ENCODE measurements at places on chromosomes 11 and 22. TPM values are rescaled to one million over a fixed set of nuclear protein-coding genes. Genes with fewer than 3 reads are reported as not detected.

Gene TYR
- polyA plus RNA-seq, result not detected

Gene KCNK7
- polyA plus RNA-seq, result not detected

Gene LAYN
- polyA plus RNA-seq, result 7.0 TPM

Gene MFRP
- not detected for polyA plus RNA-seq

Gene TREH
- polyA plus RNA-seq, result 1.4 TPM

Gene ZNF195
- 30.1 TPM for polyA plus RNA-seq

Gene ESRRA
- 27.7 TPM for polyA plus RNA-seq

- DNase-seq, result no peak
These were observed 623.7 kb upstream of the CCDC90B start for GRCh38 chr11:83909579-83910534.

GRCh38 chr11:83037877-83038276, 33.8 kb downstream of the RAB30 start:
- no peak for DNase-seq

DNA sequence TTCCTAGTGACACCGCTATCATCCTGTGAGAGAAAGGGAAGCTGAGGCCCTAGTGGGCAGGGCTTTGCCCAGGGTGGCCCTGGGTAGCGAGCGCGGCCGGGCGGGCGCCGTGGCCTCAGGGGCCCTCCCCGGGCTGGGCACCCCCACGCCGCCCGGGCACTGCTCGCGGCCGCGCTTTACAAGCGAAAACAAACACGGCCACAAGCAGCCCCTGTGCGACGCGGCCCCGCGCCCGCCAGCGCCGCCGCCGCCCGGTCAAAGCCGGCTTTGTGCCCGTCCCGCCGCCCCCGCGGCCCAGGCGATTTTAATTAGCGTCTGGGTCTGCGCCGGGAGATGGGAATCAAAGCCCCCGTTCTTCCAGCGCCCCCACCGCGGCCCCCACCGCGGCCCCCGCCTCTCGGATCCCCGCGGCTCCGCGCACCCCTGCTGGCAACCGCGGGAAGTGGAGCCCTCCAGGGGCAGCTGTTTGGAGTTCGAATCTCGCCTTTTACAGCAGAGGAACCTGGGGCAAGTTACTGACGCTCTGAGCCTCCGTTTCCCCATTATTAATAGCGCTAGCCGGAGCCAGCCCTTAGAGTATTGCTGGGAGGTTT, 47.9 kb downstream of the CHRDL2 start:
- no peak for DNase-seq

- no peak for DNase-seq
These were observed 109.9 kb downstream of the EMSY start for GRCh38 chr11:76554767-76555166.

- peak; percentile 68 for DNase-seq
These were observed 243.9 kb upstream of the SYN3 start for GRCh38 chr22:33302049-33302545.

DNA sequence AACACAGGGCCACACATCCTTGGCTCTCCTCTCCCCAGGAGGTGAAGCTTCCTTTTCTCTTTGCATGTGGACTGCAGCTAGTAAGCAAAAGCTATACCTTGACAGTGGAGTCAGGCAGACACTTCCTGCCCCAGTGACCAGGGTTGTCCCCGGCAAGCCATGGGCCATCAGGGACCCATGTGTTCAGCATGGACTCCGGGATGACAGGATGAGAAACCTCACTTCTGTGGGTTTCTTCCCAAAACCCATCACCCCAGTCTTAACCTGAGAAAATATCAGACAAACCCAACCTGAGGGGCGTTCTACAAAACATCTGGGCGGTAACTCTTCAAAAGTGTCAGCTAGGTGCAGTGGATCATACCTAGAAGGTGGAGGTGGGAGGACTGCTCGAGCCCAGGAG, 40.2 kb downstream of the GNB1L start:
- DNase-seq, result no peak

DNA sequence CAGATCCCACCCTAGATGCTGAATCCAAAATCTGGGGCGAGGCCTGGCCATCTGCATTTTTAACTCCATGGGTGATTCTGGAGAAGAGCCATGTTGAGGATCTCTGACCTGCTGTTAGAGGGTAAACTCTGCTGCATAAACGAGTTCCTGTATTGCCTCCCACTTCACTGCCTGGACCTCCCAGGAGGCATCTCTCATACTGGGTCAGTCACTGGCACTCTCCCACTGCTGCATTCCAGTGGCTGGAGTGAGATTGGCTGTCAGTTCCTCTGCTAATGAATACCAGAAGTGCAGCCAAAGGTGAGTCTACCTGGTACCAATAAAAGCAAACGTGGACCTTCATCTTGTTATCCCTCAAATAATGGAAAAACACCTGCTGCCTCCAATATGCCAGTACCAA, 10.3 kb downstream of the POLDIP3 start:
- no peak for DNase-seq

- no peak for DNase-seq
These were observed 8.8 kb downstream of the OSBPL5 start for GRCh38 chr11:3156282-3156660.

GRCh38 chr22:19523240-19524169, 705 bp downstream of the CLDN5 start:
- peak; percentile 47 for DNase-seq

GRCh38 chr11:434496-434895, 7.3 kb downstream of the ANO9 start:
- DNase-seq, result no peak

DNA sequence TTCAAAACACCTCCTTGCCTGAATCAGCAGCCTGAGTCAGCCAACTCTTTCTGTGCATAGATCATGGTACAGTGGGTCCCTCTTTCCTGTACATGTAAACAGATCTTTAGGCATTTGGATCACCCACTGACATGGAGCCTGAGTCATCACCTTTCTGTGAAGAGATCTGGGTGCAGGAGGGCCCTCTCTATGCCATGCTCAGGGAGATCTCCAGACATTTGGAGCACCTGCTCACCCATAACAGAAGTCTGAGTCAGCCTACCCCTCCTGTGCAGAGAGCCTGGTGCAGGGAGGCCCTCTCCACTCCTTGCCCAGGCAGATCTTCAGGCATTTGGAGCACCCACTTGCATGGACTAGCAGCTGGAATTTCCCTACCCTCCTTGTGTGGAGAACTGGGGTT, 56.2 kb upstream of the GLYAT start:
- no peak for DNase-seq

GRCh38 chr11:2156416-2157182, 4.4 kb downstream of the INS start:
- DNase-seq, result no peak

GRCh38 chr22:30332551-30332950, 5.8 kb upstream of the TBC1D10A start:
- no peak for DNase-seq

GRCh38 chr22:28658448-28658847, 21.2 kb downstream of the TTC28 start:
- DNase-seq, result no peak

DNA sequence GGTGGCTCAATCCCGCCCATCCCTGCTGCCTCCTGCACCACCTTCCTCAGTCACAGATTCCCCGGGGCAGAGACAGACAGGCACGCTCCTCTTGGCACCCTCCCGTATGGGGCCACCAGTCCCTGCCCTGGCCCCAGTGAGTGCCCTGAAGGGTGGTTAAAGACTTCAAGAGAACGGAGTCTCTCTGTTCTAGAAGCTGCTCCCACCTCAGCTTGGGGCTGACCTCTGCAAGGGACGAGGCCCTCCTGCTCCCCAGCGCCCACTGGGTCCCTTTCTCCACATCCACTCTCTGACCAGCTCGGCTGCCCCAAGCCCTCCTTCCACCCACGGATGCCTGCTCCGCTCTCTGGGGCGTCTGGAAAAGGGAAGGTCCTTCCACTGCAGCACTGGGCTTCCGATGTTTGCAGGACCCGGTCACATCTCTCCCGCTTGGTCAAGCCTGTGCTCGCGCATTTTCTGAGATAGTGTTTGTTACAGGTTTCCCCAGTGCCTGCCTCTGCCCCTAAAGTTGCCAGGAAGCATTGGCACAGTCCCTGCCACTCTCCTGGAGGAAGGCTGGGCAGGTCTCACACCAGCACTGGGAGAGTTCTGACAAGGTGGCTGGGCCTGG, 1487.9 kb downstream of the TBC1D22A start:
- no peak for DNase-seq

DNA sequence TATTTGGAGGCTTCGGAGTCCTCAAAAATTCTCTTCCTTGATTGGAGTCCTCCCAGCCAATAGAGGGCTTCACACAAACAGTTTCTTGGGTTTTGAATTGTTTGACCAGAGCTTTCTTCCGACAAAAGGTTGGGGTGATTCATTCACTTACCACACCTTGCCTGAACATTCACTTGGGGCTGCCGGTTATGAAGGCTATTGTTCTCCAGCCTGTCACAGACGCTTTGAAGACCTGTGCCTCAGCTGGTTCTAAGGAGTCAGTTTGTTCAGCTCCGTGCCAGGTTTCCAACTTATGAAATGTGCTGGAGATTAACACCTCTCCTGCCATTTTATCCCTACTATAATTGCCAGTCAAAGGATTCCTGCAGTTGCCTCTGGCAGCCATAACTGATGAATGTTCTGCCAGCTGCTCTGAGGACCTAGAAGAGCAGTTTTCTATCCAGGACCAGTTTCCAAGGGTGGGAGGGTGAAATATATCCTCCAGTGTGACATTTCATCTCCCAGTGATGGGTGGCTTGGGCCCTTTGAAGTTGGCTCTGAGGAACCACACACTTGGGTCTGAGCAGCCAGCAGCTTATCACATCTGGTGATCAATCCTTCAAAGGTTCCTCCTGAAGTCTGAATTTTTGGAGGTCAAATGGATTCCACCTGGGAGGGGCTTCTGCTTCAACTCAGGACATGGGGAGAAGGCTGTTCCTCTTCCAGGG, 31.4 kb downstream of the LIMK2 start:
- no peak for DNase-seq

DNA sequence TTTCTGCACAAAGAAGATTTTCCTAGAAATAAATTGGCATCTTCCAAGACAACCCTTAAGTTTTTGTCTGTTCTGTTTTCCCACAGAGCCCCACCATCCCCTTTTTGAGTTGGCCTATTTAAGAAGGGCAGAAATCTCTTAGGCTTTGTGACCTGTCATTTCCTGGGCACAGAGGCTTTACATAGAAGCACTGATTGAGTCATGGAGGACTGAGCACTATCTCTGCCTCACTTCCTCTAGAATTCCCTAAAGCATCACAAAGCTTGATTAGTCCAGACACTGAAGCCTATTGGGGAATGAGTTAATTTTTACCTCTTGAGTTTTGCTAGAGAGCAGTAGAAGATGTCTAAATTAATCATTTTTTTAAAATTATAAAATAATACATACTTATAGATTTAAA, 25.4 kb downstream of the TRIM44 start:
- no peak for DNase-seq

GRCh38 chr22:18145676-18146388, 4.1 kb upstream of the USP18 start:
- no peak for DNase-seq

DNA sequence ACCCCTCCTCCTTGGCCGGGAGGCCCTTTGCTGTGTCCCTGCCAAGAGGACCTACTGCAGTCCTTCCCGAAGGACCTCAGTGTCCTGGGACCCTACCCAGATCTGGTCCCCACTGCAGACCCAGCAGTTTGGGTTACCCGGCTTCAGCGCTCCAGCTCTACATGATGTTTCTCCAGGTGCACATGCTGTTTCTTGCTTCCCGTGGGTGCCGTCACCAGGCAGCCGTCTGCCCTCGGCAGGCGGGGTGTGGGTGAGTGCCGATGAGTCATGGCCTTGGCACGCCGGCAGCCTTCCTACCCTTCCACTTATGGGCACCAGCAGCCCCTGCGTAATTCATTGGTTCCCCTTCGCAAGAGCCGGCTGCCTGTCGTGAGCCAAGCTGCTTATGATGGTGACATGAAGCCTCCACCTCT, 101.8 kb downstream of the BCR start:
- no peak for DNase-seq

DNA sequence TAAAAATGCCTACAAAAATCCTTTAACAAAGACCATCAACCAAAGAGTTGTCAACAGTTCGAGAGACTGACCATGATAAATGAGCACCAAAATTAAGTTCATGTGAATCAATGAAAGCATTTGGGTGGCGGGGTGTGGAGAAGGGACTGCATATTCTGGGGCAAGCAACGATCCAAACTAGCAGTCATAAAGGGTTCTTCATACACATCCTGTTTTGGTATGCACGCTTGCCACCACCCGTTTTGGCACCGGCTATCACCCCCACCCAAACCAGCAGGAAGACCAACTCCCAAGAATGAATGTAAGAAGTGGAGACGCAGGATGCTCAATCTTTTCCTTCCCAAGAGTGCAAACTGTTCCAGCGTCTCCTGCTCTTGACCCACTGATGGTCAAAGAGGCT, 80.8 kb downstream of the SGSM3 start:
- no peak for DNase-seq

DNA sequence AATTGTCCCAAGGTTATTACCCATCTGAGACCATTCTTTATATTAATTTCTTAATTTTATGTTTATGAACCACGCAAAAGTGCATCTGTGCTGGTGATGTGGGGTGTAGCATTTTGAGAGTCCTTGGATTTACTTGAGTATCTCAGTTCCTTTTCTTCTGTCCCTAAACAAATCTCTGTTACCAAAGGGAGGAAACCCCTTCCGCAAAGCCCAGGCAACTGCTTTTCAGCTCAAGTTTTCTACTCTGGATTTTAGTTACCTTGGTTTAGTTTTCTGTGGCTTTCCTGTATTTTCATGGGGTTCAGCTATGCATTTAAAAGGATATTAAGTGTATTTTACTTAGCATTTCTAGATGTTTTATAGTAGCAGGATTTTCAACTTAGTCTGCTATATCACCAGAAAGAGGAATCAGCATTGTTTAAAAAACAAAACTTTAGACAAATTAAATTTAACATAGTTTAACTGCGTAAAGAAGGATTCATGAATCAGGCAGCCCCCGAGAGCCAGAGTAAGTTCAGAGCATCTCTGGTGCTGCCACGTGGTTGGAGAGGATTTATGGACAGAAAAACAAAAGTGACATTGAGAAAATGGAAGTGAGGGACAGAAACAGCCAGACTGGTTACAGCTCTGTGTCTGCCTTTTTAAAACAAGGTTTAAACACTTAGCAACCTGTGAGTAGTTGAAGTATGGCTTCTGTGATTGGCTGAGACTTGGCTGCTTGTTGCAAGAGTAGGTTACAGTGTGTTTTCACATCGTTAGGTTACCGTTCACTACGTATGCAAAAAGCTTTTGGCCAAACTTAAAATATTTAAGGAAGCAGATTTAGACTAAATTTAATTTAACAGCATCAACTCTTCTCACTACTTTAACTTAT, 9.6 kb downstream of the ADM start:
- DNase-seq, result no peak

- DNase-seq, result no peak
These were observed 1.3 kb downstream of the C11orf42 start for GRCh38 chr11:6206456-6207180.

- DNase-seq, result no peak
These were observed 861 bp upstream of the LTBP3 start for GRCh38 chr11:65558930-65559509.

GRCh38 chr11:57547854-57548377, 10.5 kb downstream of the SMTNL1 start:
- DNase-seq, result no peak

DNA sequence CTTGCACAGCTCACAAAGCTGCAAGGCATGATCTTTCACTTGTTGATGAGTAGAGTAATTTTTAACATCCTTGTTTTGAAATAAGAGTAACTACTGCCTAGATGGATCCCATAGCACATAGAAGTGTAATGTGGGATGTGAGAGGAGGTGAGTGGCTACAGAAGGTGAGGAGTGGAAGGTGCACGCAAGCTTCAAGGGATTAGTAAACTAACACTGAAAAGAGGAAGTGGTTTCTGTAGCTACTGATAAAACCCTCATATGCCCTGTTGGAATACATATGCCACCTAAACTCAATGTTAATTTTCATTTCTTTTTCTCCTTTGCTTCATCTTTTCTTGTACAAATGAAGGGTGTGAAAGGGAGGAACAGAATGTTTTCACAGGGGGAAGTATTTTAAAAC, 22.0 kb upstream of the CTSC start:
- DNase-seq, result no peak
